ENCODE measurements at places on chromosomes 12 and 14.

DNA sequence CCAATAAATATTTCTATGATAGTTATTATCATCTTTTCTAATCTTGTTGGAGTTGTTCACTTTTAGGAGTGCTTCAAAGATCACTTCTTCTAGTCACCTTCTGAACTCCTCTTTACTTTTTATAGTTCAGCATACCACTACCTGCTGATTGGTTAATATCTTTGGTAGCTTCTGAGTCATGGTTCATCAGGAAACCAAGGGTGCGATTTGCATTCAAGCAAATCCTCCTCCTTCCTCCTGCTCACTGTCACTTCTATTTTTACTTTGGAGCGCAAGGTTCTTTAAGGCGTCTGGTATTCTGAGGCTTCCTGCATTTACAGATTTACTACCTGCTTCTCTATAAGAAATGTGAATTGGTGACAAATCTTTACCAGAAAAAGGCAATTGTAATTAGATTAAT lies 24.0 kb downstream of the SYT1 start:
- no peak for DNase-seq

DNA sequence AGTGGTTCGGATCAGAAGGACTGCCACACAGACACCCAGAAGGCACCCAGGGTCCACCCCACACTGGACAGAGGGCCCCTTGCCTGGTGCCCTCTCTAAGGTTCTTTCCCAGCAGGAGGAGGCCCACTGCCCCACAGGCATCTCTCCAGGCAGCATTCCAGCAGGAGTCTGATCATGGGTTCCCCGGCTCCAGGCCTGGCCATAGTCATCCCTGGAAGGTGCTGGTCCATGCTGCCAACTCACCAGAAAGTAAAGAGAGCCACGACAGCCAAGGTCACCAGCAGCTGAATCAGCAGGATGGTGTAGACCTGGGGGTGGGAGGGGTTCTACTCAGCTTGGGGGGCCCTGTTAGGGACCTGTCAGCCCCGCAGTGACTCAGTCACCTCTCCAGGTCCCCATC lies 6.4 kb downstream of the FAIM2 start:
- DNase-seq: no peak

DNA sequence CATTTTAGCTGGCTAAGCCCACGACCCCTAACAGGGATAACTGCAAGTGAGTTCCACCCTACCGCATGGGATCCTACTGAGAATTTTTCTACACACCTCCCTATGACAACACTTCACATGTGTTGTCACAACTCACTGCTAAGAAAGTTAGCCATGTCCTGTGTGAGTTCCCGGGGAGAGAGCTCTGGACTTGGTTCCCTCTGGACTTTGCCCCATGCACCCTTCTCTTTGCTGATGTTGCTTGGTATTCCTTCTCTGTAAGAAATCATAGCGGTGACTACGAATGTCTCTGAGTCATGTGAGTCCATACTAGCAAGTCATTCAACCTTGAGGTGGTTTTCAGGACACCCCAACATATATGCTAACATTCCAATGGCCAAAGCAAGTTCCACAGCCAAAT lies 9.5 kb upstream of the CDKN3 start:
- DNase-seq: no peak

GRCh38 chr12:121571920-121572319 lies 8.9 kb downstream of the KDM2B start:
- DNase-seq: no peak

GRCh38 chr12:64036414-64036813 lies 185.7 kb downstream of the KICS2 start:
- no peak for DNase-seq
